CD4-positive, alpha-beta T cell treated with Interleukin-15 for 4 hours (primary cell): ENCODE measurements at places on chromosomes 12 and 14.

- no peak for DNase-seq
These were observed 18.9 kb downstream of the PLEKHH1 start for GRCh38 chr14:67551940-67552339.

DNA sequence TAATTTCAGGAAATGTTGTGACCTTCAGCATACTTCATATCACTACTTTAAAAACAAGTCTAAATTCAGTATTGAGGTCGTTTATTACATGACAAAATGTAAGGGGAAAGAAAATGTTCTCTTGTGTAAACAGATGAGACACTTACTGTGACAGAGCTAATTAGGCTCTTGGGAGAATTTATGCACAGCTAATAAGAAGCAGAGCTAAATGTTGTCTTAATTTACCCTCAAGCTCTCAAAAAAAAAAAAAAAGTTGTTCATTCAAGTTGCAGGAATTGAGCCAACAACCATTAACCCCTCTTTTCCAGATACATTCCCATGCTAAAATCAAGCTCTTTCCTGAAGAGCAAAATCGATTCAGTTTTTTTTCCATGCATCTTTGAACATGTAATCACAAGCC, 1419.4 kb downstream of the FSCB start:
- no peak for DNase-seq

DNA sequence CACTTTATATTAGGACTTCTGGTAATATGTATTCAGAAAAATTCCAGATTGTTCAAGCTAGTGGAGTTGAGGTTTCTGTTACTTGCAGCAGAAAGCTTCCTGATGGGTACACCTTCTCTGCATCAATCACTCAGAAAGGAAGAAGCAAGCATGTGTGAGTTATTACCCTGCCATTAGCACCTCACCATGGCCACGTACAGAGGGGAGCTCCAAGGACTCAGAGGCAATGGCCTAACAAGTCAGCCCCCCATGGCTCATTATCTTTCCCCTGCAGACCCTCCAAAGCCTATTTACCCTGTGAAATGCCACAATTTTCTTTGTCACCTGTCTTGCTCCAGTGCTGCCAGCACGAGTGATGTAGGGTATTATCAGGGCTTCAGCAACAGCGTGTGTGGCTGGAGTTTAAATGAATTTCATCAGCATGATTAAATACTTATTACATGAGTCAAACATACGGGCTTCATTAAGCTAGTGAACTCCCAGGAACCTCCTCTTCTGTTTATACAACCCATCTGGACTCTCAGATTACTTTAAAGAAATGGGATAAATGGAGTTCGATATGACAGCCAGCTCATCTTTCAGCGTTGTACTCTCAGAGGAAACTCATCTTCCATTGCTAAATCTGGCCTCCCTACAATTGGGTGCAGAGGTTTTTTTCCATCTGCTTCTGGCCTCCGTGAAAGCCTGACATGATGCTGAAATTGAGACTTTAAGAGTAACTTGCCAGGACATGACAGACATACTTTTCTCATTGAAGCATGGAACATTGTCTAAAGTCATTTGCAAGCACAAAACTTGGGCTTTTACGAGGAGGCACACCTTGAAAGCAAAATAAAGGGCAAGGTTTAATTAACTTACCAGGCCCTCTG, 135.9 kb downstream of the TMEM30B start:
- no peak for DNase-seq

DNA sequence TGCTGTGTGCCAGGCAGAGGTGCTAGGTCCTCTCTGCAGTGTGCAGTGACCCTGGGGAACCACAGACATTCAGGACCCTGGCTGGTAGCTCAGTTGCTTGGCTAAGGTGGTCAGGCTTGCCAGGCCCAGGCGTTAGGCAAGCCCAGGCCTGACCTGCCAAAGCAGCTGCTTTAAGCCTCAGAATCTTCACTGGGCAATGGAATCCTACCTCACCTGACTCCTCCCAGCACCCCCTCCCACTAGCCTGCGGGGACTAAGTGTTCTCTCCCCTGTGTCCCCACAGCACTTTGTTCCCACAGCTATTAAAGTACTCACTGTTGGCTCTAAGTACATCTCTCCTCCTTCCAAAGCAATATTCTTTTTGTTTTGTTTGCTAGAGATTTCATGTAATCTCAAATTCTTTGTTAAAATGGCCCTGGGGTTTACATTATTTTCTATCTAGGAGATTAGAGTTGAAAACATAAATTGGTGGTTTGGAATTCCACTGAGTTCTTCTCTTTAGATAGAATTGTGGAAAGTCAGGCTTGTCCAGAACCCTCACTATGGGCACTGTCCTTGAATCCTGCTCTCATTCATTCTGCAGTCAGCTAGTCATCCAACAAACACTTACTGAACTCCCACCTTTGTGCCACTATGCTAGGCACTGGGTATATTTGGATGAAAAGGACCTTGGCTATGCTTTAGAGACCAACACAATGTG, 44.4 kb downstream of the DGLUCY start:
- no peak for DNase-seq

DNA sequence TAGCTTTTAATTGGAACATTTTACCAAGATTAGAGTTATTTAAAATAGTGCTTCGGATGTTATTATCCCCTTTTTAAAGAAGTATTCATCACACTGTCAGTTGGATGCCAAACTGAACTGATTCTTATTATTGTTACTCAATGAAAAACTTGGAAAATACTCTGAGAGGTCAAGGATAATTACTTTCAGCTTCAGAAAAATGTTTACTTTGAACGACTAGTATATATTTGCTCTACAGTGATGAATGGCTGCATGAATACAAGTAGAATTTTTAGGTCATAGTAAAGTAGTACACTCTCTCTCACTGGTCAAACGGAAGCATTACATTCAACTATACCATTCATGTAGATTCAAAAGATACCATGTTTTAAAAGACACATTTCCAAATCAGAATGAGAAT, 269.2 kb downstream of the CCDC91 start:
- no peak for DNase-seq

DNA sequence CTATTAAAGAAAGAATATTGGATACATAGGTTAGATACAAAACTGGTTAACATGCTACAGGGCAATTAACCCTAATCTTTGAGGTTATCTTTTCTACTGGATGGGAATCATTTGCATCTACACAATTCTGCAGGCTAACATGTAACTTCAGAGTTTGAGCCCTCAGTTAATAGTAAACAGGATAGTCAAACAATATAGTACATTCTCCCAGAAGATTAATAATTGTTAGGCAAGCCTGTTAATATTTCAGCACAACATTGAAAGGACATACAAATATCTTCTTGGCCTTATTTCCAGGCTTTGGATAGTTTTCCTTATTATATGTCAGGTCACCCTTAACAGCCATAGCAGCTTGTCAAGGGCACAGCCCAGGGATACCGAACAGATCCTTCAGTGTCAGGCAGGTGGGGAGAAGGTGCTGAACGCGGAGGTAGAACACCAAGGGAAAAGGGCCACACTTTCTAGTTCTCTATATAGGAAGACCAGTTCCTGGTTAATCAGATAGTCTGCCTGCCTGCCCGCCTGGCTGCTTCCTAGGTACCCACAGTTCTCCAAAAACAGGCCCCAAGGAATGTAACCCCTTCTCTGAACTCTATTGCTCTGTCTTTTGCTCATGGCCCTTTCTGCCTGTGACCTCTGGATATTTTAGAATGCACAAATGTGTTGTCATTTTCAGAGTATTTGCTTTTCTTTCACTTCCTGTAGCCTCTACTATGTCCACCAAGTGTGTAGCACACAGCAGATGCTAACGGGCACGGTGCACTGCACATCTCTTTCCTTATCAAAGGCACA, 256.0 kb downstream of the PCNX1 start:
- DNase-seq: no peak

- DNase-seq: no peak
These were observed 112.3 kb upstream of the KRR1 start for GRCh38 chr12:75623631-75624154.

- no peak for DNase-seq
These were observed 84.0 kb downstream of the RNF34 start for GRCh38 chr12:121483949-121484348.

GRCh38 chr12:129790930-129791329, 112.9 kb downstream of the TMEM132D start:
- DNase-seq: no peak

DNA sequence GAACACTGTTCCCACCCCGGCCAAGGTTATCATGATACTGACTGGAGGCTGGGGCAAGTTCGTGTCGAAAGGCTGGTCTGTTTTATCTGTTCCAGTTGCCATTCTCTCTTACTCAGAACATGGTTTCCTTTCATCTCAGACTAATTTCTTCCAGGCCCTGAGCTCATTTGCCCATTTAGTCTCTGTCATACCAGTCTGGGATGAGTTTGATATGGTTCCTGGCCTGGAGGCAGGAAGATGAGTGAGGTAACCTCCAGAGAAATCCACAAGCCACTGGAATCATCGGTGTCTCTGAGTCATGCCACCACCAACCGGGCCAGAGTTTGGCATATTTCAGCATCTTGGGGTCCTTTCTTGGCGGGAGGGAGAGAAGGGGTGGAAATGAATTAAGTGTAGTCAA, 114.7 kb downstream of the NTF3 start:
- DNase-seq: no peak

DNA sequence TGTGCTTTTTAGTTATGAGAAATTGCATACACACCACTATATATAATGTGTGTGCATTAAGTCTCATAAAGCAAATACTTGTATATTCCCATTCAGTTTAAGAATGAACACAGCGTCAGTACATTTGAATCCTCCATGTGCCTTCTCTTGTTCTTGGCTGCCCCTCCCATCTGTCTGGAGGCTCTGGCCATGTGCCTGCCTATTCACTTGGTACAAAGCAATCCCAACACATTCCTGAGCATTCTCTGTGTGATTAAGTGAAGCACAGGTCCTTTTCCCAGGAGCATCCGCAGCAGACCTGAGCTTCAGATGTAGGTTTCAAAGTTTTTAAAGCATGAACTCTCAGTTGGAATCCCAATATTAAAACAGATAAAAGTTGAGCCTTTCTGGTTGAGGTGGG, 58.7 kb downstream of the POLR3B start:
- no peak for DNase-seq

DNA sequence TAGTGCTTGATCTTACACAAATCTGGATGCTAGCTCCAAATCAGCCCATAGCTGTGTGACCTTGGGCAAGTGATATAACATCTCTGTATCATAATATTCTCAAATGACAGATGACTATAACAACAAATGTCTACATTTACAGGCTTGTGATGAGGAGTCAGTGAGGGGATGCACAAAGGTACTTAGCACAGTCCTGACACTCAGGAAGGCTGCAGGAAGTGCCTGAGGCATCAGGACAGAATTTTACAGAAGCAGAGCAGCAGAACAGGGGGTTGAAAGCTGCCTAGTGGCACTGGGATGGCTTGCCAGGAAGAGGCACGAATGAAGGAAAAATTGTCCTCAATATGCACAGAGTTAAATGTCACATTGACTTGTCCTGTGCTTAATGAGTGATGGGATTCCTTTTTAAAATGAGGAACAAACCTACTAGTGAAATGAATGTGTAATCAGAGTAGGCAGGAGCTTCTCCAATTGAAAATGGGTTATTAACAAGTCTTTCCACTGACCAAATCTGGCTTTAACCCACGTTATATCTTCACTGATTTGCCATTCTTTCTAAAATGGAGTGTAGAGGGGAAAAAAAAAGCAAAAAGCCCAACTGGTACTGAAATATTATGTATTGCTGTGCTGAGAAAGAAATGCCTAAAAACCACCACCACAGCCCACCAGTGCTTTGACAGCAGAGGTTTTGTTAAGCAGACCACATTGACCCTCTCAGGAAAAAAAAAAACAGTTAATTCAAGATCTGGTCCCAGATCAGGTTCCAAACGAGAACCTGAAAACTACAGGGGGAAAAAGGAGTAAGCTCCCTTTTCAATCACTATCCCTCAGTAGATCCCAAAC, 11.6 kb downstream of the BTG1 start:
- no peak for DNase-seq

GRCh38 chr12:4169531-4169930, 104.0 kb upstream of the CCND2 start:
- DNase-seq: no peak

- no peak for DNase-seq
These were observed 24.2 kb downstream of the ISCA2 start for GRCh38 chr14:74517731-74518130.

GRCh38 chr12:116561181-116561821, 2.1 kb downstream of the MAP1LC3B2 start:
- DNase-seq: no peak

- DNase-seq: no peak
These were observed 996.5 kb downstream of the AACS start for GRCh38 chr12:126061777-126062176.

GRCh38 chr12:43273467-43273866, 278.5 kb downstream of the ADAMTS20 start:
- DNase-seq: no peak

- DNase-seq: no peak
These were observed 348.8 kb downstream of the GXYLT1 start for GRCh38 chr12:41795910-41796309.

DNA sequence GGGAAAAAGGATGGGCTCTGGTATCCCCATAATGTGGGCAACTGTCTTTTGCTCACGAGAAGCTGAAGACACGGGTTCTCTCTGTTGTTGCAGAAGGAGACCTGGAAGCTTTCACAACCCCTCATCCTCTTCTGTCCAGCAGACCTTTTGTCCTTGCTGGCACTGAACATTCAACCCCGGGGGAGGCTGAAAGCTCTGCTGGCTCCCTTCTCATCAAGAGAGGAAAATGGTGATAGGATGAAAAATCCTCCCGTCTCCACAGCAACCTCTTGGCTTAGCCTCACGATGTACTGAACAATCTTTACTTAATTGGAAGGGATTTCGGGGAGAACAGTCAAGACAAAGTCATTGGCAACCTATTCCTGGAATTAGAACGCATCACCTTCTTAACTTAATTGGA, 39.0 kb downstream of the ELK3 start:
- DNase-seq: no peak

- no peak for DNase-seq
These were observed 57.5 kb downstream of the AP5M1 start for GRCh38 chr14:57326253-57326652.

DNA sequence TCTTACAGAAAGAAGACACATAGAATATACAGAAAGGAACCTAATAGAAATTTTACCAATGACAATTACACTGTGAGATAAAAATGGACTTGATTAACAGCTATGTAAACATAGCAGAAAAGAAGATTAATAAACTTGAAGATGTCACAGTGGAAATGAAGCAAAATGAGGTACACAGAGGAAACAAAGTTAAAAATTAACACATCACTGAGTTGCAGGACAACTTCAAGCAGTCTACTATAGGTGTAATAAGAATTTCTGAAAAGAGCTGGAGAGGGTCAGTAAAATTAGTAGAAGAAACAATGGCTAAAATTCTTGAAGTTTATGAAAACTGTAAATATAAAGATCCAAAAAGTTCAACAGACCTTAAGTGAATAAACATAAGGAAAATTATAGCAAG, 738.7 kb downstream of the C12orf50 start:
- no peak for DNase-seq

GRCh38 chr12:47818467-47819137, 1.1 kb downstream of the HDAC7 start:
- DNase-seq: no peak

- peak; percentile 55 for DNase-seq
These were observed 153.9 kb upstream of the RMST start for GRCh38 chr12:97308576-97309198.

- no peak for DNase-seq
These were observed 3.7 kb upstream of the KRT2 start for GRCh38 chr12:52655720-52656124.

- no peak for DNase-seq
These were observed 22.1 kb upstream of the ITPK1 start for GRCh38 chr14:93137864-93138263.
